ENCODE measurements at places on chromosomes 3 and 15.

DNA sequence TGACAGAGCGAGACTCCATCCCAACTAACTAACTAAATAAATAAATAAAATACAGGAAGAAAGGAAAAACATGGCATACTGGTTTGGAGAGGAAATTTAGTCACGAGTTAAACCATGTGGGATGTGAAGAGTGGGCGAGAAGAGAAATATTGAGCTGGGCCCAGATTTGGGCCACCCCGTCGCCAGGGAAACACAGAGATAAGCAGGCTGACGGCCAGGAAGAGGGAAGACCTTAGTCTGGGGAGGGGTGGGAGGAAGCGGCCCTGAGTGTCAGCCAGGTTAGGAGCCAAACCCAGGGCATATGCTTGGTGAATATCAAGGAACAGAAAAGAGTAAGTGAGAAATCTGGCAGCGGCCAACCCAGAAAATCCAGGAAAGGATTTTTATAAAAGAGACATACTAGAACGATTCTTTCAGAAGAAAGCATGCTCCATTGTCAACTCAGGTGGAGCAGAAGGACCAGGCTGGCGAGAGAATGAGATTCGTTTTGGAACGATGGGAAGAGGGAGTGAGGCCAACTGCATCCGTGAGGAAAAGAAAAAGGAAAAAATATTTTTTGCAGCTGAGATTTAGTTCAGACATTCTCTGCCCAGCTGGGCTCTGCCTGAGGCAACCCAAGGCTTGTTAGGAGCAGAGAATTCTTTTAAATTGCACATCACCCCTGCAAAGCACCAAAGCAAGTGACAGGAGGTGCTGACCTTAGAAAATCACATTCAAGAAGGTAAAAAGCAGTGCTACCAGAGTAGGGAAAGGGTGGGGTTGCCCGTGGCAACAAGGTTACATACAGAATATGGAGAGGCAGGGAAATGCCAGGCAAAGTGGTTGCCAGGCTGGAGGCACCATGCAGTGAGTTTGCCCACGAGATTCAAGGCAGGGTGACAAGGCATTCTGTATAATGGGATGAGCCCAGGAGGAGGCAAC lies 59.3 kb upstream of the RAD18 start:
- no peak for DNase-seq

DNA sequence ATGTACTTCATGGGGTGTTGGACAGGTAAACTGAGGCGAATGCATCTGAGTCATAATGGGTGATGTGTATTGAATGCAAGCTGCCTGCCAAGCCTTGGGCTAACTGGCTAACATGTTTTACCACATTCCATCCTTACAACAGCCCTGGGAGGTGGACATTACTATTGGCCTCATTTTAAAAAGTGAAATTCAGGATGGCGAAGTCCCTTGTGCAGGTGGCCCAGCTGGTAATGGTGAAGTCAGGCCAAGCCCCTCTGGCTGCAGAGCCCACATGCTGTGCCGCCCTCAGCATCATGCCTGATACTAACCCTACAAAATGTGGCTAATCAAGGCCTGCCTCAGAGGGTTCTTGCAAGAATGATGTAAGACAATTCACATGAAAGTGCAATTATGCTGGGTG lies 60.0 kb upstream of the CHD2 start:
- DNase-seq: no peak

- no peak for DNase-seq
These were observed 47.4 kb downstream of the TJP1 start for GRCh38 chr15:29774900-29775299.

DNA sequence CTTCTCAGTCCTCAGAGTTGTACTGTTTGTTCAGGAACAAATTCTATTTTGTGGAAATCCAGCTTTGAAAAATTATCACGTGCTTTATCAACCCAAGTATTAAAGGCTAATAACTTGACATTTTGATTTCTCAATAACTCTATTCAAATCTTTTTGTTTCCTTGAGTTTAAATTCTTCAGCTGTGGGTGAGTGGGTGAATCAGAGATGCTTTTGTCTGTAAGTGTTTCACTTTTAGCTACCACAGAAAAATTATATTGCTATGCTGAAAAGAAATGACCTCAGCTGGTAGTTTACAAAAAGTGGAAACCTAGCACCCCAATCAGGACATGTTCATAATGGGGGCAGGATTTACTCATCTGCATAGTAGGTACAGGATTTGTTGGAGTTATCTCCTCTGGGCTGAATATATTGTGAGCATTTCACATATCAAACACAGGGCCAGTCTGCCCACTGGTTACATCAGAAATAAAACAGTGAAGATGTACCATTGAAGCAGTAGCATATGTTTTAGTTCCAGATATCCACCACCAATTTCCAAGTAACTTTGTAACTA lies 30.5 kb downstream of the MINDY4B start:
- no peak for DNase-seq

- DNase-seq: no peak
These were observed 53.2 kb downstream of the CD200R1L start for GRCh38 chr3:112793326-112794081.

- DNase-seq: no peak
These were observed 51.0 kb upstream of the MYZAP start for GRCh38 chr15:57540736-57541135.

- DNase-seq: no peak
These were observed 147.5 kb downstream of the NFKBIZ start for GRCh38 chr3:101996832-101997231.

DNA sequence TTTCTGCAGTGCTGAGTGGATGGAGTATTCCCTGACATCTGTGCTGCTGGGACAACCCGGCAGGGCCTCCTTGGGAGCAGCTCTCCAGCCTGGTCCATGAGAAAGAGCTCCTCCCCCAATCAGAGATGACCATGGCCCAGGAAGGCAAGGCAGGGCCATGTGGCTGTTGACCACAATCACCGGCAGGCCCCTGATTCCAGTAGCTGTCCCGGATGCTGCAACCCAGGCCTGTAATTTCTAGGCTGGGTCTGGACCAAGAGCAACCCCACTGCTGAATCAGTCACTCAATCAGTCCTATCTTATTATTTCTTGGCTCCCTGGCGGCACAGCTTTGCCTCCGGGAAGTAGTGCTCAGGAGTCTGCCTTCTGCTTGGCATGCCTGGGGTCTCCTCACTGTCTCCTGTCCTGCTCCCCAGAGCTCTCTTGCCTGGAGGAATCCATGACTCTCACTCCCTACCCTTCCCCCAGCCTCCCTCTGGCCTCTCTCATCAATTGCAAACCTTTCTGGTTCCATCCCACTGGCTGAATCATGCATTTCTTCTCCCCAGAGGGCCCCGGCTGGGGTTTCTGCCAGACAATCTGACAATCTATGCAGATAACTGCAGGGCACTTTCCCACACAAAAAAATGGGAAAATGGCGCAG lies 32.6 kb upstream of the ITGA11 start:
- DNase-seq: no peak

DNA sequence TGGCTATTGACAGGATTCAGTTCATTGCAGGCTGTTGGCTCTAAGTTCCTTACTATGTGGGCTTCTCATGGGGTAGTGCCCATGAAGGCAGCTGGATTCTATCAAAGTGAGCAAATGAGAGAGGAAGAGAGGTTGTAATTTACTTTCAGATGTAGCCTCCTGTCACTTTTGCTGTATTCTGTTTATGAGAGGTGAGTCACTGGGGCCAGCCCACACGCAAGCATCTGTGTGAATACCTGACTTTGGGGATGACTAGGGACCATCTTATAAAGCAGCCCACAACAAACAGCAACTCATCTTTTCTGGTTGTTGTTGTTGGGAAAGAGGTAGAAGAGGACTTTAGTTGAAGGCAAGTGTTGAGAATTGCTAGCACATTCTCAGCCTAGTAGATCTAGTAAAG lies 506.3 kb upstream of the GRM7 start:
- DNase-seq: no peak

GRCh38 chr3:67423722-67424121 lies 230.7 kb downstream of the SUCLG2 start:
- no peak for DNase-seq

- DNase-seq: no peak
These were observed 202.0 kb downstream of the AKAP13 start for GRCh38 chr15:85582131-85583079.

DNA sequence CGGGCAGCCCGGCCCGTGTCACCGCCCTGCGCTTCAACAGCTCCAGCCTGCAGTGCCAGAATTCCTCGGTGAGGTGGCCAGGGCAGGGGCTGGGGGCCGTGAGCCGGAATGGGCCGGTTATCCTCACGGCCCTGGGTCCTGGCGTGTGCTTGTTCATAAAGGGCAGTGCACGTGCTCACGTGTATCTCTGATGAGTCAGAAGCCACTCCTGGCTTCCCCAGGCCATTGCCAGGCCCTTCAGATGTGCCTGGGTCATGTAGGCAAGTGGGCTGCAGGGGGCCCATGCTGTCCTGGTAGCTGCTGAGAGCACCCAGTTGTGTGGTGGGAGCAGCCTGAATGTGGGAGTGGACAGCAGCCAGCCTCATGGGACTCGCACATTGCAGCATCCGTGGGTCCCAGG lies 29.2 kb downstream of the PLXNA1 start:
- no peak for DNase-seq

GRCh38 chr3:51190199-51190598 lies 194.9 kb upstream of the MANF start:
- no peak for DNase-seq

DNA sequence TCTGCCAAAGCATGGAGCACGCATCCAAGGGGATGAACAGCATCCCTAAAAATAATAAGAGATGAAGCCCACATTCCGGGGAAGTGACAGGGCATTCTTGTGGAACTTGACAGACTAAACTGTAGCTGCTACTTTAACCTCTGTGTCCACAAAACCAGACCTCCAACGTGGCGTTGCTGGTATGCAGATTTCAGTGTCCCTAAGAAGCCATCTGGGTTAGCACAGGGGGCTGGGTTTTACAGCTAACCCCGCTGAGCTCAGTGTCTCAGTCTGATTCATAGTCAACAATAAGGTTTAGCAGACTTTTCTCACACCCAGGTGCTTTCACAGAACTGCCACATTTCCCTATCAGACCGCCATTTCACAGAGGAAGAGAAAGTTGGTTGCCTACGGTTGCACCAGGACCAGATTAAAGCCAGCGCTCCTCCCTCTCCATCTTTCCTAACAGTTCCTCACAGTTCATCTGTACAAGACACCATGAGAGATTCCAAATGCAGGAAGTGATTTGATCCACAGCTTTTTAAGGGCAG lies 61.6 kb upstream of the CTDSPL start:
- no peak for DNase-seq

- no peak for DNase-seq
These were observed 1.8 kb downstream of the ULK3 start for GRCh38 chr15:74840851-74841775.

GRCh38 chr3:9047452-9048346 lies 84.4 kb upstream of the RAD18 start:
- no peak for DNase-seq

- DNase-seq: no peak
These were observed 60.8 kb upstream of the GALNT15 start for GRCh38 chr3:16113704-16114103.

DNA sequence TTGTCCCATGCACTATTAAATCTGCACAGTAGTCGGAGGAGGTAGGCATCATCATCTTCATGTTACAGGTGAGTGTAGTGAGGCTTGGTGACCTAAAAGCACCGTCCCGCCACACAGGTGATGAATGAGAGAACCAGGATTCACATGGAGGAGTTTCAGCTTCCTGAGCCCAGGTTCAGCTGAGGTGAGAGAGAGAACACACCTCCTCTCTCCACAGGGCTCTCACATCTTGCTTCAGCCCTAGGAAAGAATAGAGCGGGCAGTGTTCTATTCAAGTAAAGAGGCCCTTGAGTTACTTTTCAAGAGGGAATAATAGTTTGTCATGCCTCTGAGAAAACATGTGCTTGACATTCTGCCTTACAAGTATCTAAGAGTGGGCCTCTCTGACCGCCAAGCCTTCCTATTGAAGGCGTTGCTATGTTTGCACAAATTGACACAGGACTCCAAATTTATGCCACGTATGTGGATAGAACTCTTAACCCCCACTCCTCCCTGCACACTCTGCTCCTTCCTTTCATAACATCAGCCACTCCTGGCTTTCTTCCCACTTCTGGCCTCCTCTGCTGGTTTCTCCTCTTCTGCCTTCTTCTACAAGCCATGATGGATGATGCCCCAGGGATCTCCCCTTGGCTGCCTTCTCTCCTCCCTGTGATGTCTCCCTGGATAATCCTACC lies 138.3 kb upstream of the ABHD17C start:
- DNase-seq: no peak

GRCh38 chr15:78933187-78933822 lies 11.5 kb downstream of the CTSH start:
- DNase-seq: no peak

GRCh38 chr3:42702066-42702951 lies at the start of gene HHATL:
HHATL (minus strand) TSS chr3:42702798; CDS start chr3:42700826, 1,972 bp downstream.
- DNase-seq: no peak

GRCh38 chr3:139238281-139239030 lies 105.4 kb upstream of the MRPS22 start:
- DNase-seq: no peak

- no peak for DNase-seq
These were observed 35.4 kb downstream of the CD200R1L start for GRCh38 chr3:112811131-112811884.

- no peak for DNase-seq
These were observed 66.2 kb upstream of the UBE2E1 start for GRCh38 chr3:23739536-23739935.

DNA sequence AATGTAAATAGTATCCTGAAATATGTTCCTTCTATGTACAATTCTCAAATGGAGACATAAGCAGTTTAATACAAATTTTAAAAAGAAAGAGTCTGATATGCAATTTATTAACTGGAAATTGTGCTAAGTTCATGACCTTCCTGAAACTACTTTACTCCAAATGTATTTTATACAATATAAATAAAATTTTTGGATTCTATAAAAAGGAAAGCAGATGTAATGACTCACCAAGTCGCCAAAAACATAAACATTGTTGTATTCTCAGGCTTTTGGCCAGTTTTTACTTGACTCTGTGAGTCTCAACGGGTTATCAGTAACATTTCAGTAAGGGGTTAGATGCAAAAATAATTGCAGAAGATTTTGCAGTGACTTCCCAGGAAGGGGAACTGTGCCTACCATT lies 948.2 kb downstream of the EPHA3 start:
- DNase-seq: no peak

DNA sequence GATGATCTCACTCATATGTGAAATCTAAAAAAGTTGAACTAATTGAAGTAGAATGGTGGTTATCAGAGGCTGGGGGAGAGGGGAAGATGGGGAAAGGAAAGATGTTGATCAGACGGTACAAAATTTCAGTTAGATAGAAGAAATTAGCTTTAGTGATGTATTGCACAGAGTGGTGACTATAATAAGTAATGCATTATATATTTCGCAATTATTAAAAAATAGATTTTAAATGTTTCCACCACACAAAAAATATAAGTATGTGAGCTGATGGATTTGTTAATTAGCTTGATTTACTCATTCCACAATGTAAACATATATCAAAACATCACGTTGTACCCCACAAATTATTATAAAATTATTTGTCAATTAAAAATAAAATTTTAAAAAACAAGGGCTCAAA lies 8.1 kb downstream of the SUMF1 start:
- DNase-seq: no peak

GRCh38 chr3:153285194-153285641 lies 123.2 kb downstream of the RAP2B start:
- DNase-seq: no peak

DNA sequence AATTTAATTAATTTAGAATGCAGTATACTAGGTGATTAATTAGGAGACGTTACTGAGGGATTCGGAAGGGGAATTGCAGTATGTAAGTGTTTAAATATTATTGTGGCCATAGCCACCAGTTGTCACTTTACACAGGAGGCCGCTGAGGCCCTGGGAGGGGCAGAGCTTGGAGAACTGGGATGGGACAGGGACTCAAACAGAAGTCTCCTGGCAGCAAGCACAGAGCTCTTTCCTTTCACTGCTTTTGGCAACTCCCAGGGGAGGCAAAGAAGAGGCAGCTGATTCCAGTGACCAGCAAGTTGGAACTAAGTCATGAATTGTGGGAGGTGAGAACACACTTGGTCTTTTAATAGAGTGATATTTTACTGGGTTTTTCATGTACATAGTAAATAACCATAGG lies 248.6 kb downstream of the RPLP1 start:
- DNase-seq: no peak

Measured in stimulated activated CD8-positive, alpha-beta memory T cell treated with anti-CD3 and anti-CD28 coated beads, Interleukin-7, amount 100 ng/mL, for 48 hours (primary cell).